Islet precursor cell (in vitro differentiated cells): ENCODE measurements at places on chromosomes 5 and 9.

DNA sequence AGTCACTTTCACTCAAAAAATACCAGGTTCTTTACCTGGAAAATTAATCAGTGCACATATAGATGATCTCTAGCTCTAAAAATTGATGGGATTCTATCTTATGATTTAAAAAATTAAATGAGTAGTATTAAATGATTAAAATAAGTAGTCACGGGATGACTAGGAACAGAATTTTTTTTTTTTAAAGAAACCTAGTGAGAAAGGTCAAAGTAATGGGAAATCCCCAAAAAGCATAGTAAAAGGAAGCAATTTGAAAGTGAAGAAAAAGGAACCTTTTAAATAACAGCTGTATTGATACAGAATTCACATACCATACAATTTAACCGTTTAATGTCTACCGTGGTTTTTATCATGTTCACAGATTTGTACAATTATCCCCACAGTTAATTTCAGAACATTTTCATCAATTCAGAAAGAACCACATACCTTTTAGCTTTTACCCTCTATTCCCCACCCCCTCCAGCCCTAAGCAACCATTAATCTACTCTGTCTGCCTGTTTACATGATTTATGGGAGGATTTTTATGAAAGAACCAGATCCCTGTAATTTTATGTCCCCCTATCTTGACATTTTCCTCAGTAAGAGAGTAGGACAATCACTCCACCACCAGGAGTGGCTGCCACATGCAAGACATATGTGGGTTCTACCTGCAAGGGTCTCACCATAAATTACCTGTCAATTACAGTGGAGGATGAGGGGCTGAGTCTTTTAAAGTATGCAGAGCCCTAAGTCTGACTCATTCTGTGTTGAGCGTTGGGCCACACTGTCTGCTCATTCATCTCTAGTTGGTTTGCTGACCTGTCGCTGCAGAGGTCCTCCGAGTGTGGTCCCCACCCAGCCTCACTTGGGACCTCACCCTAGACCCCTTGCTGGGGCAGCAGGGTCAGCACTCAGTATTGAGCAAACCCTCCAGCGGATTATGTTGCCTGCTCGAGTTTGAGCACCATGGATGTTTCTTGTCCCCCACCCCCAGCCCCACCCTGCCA, 16.0 kb downstream of the ANKRD33B start:
- peak; percentile 60 for DNase-seq

GRCh38 chr5:74433255-74433895, 207.2 kb downstream of the ENC1 start:
- DNase-seq: no peak

GRCh38 chr9:109926421-109926869, 146.4 kb downstream of the PALM2AKAP2 start:
- DNase-seq: no peak

- peak; percentile 31 for DNase-seq
These were observed 97.9 kb downstream of the MVB12B start for GRCh38 chr9:126424511-126424910.

- no peak for DNase-seq
These were observed 69.0 kb downstream of the KLHL3 start for GRCh38 chr5:137666901-137667300.

DNA sequence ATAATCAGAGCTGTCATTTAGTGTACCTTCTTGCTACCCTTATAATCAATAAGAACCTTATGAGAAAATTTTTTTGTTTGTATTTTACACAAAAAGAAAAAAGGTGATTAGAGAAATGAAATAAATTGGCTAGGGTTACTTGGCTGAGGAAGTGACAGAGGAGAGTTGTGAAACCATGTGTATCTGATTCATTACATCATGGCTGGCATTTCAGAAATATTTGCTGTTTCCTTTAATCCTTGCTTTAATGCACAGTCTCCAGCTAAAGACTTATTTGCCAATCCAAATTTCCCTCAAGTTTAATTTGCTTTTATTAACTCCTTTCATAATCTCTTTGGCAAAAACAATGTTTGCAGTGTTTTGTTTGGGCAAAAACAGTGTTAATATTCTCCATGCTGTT, 543.1 kb downstream of the KIF4B start:
- no peak for DNase-seq

- no peak for DNase-seq
These were observed 15.3 kb downstream of the PCDHGC5 start for GRCh38 chr5:141504216-141504615.

DNA sequence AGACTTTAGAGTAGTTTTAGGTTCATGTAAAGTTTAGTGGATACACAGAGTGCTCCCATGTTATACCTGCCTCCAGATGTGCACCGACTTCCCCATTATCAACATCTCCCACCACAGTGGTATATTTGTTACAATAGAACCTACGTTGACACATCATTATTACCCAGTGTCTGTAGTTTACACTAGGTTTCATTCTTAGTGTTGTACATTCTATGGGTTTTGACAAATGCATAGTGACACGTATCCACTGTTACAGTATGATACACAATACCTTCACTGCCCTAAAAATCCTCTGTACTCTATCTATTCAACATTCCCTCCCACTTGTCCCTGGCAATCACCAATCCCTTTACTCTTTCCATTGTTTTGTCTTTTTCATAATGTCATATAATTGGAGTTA, 34.3 kb upstream of the CRHBP start:
- DNase-seq: no peak

GRCh38 chr5:175464074-175464941, 14.1 kb upstream of the SFXN1 start:
- DNase-seq: peak; percentile 83

DNA sequence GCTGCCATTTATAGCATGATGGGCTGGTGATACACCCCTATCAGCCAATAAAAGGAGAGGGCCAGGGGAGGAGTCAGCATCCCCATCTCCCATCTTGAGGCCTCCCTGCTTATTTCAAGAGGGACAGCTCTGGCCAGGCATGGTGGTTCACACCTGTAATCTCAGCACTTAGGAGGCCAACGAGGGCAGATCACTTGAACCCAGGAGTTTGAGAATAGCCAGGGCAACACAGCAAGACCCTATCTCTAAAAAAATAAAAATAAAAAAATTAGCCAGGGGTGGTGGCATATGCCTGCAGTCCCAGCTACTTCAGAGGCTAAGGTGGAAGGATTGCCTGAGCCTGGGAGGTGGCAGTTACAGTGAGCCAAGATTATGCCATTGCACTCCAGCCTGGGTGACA, 9.8 kb downstream of the REXO4 start:
- no peak for DNase-seq

GRCh38 chr9:25513509-25514033, 164.7 kb downstream of the TUSC1 start:
- peak; percentile 59 for DNase-seq

DNA sequence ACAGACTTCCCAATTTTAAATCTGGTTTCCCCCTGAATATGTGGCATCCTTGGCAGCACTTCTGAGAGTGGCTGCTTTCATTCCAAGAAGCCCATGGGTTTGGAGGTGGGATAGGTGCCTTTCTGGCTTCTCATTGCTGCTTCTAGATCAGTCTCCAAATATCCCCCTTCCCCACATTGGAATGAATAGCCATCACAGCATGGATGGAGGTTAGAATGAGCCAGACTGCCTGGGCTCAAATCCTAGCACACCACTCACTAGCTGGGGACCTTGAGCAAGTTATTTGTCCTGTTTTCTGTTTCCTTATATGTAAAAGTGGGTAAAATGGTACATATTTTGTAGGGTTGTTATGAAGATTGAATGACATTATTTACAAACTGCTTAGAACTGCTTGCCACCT, 13.8 kb upstream of the IL13 start:
- DNase-seq: no peak

DNA sequence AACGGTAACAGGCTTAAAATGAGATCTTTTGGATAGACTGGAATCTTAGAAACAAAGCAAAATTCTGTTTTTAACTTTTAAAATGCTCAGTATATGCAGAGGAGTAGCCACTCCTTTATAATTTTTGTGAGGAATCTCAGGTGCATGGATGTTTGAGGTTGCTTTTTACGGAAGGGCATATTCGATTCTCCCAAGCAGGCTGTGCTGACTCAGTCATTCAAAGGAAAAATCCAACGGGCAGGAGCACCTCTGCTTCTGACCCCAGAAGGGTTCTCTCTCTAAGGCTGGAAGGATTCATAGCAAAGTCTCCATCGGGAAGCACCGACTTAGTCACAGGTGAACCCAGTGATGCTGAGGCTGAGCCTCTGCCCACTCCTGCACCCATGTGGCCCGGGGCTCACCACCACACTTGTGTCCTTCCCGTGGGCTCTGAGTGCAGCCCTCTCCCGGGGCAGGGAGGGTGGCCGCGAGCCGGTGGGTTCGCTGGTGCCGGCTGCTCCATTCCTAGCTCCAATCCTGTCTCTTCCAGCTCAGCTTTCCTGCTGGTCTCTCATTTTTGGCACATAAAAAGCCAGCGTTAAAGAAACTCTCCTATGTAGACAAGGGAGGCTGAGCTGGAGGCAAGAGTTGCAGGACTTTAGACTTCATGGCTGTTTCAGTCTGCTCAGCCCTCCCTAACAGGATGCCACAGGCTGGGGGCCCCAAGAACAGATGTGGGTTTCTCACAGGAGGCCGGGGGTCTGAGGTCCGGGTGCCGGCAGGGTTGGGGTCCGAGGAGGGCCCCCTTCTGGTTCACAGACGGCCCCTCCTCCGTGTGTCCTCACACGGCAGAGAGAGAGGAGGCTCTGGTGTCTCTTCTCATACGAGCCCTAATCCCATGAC, 135.6 kb upstream of the LPCAT1 start:
- peak; percentile 41 for DNase-seq

DNA sequence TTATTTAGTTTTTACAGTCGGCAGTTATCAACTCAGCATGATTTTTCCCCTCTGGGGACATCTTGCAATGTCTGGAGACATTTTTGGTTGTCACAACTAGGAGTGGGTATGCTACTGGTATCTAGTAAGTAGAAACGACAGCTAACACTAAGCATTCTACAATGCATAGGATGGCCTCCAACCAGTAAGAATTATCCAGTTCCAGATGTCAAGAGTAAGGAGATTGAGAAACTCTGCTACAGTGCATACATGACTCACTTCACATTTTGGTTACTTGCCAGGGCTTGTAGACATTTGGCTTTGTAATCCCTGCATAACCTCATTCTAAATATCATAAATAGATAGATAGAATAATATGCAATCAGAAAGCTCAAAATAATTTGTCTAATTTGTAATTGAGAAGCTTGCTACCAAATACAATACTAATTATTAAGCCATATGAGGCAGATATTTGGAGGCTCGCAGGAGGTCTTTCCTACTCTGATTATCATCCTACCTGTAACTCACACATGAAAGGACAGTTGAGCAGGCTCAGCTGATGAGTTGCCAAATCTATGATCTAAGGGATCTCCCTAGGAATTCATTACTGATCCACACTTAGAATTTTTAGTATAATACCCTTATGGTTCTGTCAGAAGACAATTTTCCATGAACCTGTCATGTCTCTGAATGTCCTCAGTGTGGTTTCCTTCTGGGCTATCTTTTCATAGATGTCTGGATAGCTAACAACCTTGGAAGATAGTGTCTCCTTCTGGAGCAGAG, 346.9 kb upstream of the TLE4 start:
- no peak for DNase-seq

GRCh38 chr5:96455789-96456188, 22.7 kb upstream of the PCSK1 start:
- no peak for DNase-seq

DNA sequence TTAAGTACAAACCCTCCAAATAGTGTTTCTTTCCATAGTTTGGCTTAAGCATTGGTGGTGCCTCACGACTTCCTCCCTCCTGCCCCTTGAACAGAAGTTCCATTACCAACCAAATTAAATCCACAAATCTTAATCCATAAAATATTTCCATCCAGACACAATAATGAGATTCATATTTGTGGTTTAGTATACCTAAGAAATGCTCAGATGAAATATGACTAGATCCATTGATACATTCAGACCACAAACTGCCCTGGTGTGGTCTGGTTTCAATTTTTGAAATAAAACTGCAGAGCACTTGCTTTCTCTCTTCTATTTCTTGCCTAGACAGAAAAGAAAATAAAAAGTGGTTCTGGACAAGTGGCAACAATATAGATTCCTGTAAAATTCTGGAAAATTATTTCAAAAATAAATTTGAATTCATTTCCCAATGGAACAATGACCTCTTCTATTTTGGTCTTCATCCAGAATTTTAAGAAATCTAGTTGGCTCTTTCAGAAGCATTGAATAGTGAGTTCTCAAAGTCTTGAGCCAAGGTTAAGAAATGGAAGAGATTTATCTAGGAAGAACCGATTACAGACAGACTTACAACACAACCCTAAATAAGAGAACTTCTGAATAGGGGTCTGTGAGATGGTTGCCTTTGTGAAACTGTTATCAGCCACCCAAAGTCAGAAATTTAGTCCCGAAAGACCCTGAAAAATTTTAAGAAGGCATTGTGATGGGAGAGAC, 14.0 kb downstream of the TNC start:
- no peak for DNase-seq

GRCh38 chr9:117073071-117073470, 341.8 kb downstream of the ASTN2 start:
- DNase-seq: no peak

- DNase-seq: no peak
These were observed 67.7 kb upstream of the RAD23B start for GRCh38 chr9:107215381-107215780.

DNA sequence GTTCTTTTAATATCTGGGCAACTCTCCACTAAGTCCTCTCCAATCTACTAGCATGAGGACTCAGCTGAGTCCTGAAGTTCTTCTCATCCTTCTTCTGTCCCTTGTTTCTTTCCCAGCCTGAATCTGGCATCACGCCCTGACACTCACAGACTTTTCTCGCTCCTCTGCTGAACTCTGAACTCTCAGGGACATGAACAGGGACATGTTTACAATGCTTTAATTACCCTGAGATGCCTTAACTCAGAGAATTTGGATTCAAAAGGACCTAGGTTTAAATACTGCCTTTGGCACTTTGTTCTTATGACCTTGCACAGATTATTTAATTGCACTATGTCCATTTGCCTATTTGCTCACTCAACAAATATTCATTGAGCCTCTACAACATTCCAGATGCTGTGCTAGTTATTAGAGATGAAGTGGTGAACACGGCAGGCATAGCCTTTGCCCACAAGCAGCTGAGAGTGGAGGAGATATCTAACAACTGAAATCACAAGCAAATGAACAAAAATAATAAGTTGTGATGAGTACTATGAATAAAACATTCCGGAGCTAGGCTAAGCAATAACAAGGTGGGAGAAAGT, 106.0 kb downstream of the ADRB2 start:
- peak; percentile 7 for DNase-seq
